Ureter (tissue), 1 donor: ENCODE measurements at places on chromosomes 2 and 18.

- DNase-seq: no peak
These were observed 596.6 kb upstream of the GYPC start for GRCh38 chr2:126059379-126059778.

DNA sequence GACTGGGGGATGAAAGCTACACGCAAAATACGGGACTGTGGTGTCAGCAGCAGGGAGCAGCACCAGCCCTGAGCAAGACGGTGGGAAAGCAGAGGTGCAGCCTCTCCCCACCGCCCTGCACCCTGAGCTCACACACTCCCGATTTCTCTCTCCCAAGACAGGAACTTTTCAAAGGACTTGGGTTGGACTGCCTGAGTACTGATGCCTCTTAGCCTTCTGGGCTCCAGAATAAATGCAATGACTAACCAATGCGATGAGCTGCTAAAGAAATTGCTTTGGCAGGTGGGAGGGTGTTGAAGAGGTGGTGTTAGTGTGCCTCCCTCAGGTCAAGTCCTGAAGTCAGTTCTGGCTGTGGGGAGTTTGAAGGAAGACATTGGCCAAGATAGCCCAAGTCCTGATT is 9.6 kb downstream of the TRIM54 start:
- DNase-seq: no peak

DNA sequence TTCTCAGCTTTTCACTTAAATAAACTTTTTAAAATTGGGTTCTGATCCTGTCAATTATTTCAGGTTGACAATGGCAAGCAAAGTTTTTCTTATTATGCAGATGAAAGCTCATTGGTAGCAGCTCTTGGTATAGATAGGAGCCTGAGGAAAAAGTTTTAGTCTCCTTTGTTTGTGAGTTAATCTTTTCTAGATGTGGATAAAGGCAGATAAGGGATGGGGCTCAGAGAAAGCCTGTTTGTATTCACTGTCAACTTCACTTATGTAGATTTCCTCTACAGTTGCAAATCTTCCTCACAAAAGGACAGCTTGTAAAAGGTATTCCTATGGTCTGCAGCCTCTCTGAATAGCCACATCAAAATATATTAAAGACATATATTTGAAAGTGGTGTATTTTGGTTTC is 224.5 kb upstream of the SPOPL start:
- DNase-seq: no peak

DNA sequence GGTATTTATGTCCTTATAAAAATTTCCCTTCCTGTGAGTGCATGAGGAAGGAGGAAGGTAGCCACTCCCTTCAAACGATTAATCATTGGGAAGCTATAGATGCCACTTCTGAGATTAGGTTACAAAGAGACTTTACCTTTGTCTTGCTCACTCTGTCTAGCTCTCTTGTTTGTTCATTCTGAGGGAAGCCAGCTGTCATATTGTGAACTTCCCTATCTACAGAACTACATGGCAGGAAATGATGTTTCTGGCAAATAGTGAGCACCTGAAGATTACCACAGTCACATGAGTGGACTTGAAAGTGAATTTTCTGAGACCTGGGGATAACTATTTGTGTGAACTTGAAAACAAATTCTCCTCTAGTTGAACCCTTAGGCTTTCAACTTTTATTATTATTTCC is 776.8 kb downstream of the CCDC85A start:
- DNase-seq: no peak

DNA sequence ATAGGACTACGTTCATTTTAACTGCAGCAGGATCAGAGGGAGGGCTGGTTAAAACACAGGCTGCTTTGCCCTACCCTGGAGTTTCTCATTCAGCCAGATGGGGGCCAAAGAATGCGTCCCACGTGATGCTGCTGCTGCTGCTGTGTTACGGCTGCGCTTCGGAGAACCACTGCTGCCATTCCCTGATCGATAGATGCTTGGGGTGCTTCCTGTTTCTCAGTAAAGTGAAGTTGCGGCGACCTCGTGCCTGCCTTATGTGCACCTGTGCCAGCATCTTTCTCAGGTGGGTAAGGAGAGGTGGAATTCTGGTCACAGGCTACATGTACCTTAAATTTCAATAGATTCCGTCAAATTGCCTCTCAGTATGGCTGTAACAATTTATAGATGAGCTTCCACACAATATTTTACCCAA is 24.7 kb upstream of the TOGARAM2 start:
- no peak for DNase-seq

- DNase-seq: no peak
These were observed 158.3 kb downstream of the ANTXR1 start for GRCh38 chr2:69171116-69171896.

DNA sequence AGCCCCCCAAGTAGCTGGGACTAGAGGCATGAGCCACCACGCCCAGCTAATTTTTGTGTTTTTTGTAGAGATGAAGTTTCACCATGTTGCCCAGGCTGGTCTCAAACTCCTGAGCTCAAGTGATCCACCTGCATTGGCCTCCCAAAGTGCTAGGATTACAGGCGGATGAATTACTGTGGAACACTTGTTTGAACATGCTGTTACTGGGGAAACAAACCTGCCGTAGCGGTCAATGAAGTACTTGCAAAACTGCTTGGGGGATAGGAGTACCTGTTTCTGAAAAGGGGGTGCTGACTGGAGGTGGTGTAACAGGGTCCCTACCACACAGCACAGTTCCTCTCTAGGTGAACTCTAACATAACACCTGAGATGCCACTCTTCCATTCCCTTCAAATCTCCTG is 5.9 kb upstream of the IMPACT start:
- DNase-seq: no peak

DNA sequence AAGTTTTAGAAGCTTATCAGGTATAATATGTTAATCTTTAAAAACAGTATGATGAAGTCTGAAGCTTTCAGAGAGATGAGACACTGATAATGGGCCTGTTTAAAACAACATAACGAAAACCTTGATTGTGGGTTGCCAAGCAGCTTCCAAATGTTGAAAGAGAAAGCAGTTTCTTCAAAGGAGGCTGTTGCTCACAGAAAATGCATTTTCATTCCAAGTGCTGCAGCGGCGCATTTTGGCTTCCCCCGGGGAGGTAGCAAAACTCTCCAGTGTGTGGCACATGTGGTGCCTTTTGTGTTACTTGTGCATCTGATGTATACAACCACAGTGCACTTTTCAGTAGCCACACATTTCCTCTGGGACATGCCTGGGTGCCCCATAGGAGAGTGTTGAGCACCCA is 66.1 kb downstream of the TMEFF2 start:
- no peak for DNase-seq

GRCh38 chr2:103880081-103880834 is 973.7 kb upstream of the POU3F3 start:
- no peak for DNase-seq

DNA sequence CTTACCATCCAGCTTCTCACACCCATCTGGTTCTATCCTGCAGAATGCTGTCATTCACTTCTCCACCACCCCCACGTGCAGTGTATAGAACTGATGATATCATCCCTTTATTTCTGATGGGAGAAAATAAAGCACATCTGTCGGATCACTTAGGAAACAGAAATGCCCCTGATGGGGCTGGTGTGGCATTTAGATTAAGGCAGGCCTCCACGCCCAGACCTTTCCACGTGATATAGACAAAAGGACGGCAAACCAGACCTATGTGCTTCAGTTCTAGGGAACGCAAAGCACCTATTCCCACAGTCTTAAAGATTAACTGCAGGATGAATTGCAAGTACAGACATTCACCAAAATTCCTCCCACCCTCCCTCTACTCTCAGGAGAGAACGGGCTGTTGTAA is 27.6 kb upstream of the CABLES1 start:
- DNase-seq: no peak

- no peak for DNase-seq
These were observed 70.5 kb upstream of the PPP1CB start for GRCh38 chr2:28681158-28681571.

DNA sequence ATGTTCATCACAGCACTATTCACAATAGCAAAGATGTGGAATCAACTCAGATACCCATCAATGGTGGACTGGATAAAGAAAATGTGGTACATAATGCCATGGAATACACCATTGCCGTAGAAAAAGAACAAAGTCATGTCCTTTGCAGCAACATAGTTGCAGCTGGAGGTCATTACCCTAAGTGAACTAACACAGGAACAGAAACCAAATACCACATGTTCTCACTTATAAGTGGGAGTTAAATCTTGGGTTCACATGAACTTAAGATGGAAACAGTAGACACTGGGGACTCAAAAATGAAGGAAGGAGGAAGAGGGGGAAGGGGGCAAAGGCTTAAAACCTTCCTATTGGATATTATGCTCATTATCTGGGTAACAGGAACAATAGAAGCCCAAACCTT is 228.1 kb upstream of the RAB6C start:
- no peak for DNase-seq

GRCh38 chr2:173033084-173033483 is 42.6 kb upstream of the MAP3K20 start:
- DNase-seq: no peak

- no peak for DNase-seq
These were observed 582 bp downstream of the RTP5 start for GRCh38 chr2:241870081-241870541.

DNA sequence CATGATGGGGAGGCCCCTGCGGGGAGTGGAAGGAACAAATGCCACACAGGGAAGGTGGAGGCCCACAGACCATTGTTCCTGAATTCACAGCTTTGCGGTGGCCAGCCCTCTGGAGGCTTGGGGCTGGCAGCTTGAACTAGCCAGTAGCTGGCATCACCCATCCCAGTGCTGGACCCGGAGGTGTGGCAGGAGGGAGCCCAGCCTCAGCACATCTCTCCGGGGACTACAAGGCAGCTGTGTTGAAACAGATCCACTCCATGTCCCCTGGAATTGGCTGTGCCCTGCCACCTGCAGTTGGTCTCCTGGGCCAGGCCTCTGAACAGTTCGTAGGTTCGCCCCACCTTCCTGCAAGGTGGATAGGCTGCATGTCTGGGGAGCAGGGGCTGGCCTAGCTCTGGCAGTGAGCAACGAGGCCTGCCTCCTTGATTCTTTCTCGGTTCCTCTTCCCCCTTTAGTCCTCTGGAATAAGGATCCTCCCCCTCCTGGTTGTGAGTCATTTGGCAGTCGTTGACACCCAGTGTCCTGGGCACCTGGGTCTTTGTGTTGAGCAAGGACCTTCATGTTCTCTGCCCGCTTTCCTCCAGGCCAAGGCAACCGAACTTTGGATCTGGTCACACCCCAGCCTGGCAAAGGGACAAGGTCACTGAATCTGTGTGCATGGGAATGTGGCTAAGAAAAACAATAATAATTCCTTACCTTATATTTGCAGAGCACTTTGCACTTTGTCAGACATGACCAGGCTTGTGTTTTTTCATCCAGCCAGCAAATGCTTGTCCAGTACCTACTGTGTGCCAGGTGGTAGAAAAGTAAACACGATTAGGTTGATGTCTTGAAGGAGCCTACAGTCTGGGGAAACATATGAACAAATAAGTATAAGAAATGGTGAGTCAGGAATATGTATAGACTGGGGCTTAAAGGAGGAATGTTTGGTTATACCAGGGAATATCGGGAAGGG is 55.0 kb upstream of the MCFD2 start:
- peak; percentile 67 for DNase-seq

DNA sequence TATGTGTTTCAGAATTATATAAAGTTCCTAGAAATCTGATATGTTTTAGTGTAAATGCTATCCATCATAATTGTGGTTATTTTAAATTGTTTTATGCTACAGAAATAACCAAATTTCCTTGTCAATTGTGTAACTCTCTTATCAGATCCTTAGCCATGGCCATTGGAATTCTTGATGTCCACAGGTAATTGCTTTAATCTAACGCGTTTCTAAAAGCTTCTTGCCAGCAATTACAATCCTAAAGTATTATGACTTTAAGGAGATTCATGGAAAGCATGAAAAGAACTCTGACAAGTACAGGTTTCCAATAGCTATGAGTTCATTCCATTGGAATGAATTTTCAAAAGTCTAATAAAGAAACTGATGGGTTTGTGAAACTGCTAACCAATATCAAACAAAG is 472.1 kb downstream of the ERBB4 start:
- DNase-seq: no peak

DNA sequence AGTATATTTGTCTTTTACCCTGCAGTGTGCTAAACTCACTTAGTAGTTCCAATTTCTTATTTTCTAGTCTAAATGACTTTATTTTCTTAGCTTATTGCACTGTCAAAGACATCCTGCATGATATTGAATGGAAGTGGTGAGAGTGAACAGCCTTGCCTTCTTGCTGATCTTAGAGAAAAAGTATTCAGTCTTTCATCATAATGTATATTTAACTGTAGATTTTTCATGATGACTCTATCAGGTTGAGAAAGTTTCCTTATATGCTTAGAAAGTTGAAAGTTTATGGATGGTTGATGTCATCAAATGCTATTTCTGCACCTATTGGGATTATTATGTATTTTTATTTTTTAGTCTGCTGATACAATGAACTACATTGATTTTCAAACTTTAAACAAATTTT is 21.3 kb upstream of the COL3A1 start:
- no peak for DNase-seq

DNA sequence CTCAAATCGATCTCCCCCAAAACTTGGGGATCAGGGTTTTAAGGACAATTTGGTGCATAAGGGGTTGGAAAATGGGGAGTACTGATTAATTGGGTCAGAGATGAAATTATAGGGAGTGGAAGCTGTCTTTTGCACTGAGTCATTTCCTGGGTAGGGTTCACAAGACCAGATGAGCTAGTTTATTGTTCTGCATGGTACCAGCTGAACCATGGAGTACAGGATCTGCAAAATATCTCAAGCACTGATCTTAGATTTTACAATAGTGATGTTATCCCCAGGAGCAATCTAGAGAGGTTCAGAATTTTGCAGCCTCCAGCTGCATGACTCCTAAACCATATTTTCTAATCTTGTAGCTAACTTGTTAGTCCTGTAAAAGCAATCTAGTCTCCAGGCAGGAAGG is 73.1 kb downstream of the CPO start:
- DNase-seq: no peak

- no peak for DNase-seq
These were observed 55.7 kb downstream of the RAB27B start for GRCh38 chr18:54883816-54884604.

- no peak for DNase-seq
These were observed 187.3 kb upstream of the LYPD1 start for GRCh38 chr2:132857319-132857718.

DNA sequence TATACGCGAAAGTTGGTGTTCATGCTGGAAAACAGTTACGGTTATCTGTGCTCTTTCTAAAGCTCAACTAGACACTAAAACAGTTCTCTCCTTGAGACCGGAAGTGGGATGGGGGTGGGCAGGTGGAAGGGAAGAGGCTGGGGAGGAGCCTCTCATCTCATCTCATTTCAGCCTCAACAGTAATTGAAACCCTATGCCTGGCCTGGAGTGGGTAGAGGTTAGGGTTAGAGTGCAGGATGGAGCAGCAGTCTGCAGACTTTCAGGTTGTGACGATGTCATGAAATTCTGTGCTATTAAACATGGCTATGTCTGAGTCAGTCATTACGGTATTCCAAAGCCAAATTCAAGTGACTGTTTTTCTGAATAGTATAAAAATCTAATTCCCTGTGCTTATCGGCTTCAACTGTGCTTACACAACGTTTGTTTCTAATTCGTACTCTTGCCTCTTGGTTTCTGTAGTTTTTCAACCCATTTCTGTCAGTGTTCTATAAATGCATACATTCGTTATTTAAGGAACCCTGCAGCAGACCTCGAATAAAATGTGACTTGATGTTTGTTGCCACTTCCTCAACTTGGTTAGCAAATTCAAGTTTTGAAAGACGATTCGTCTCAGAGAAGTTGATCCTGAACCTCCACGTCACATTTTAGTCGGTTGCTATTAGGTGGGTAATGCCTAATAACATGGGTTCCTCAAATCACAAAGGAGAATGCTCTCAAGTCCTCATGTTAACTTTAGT is 75.8 kb upstream of the TCF7L1 start:
- no peak for DNase-seq
